ENCODE measurements at places on chromosomes 11 and 22. TPM values are rescaled to one million over a fixed set of nuclear protein-coding genes. Genes with fewer than 3 reads are reported as not detected.

The BTG4 gene
- 0.18 TPM for total RNA-seq

The CABP7 gene
- 0.09 TPM for total RNA-seq

The DSCAML1 gene
- 0.15 TPM for total RNA-seq

The APOL4 gene
- not detected for total RNA-seq

The CEND1 gene
- total RNA-seq: 2.5 TPM

The CNTF gene
- 1.2 TPM for total RNA-seq

The NXPE2 gene
- not detected for total RNA-seq

The PKDREJ gene
- not detected for total RNA-seq

The PHLDA2 gene
- 149 TPM for total RNA-seq

The TRIM49D1 gene
- not detected for total RNA-seq

The F2 gene
- 3.2 TPM for total RNA-seq

The CABP4 gene
- not detected for total RNA-seq

The ALKBH8 gene
- total RNA-seq: 7.1 TPM

The CLCF1 gene
- 39.1 TPM for total RNA-seq

The GAB4 gene
- total RNA-seq: not detected

The VSTM5 gene
- total RNA-seq: not detected

The MYBPC3 gene
- 0.07 TPM for total RNA-seq

The MUS81 gene
- 34.5 TPM for total RNA-seq

The PKP3 gene
- 39.9 TPM for total RNA-seq

The PYGM gene
- 0.54 TPM for total RNA-seq

The CASP1 gene
- 0.52 TPM for total RNA-seq

The DCHS1 gene
- total RNA-seq: 0.06 TPM

The GAS2 gene
- 0.68 TPM for total RNA-seq

The SLC6A5 gene
- total RNA-seq: not detected

The TRPC6 gene
- total RNA-seq: 0.74 TPM

The NCF4 gene
- total RNA-seq: not detected

Data from A549 treated with CORT108297 at 1 μM for 4 hours (cell line).